ENCODE measurements at places on chromosomes 4 and X. TPM values are rescaled to one million over a fixed set of nuclear protein-coding genes. Genes with fewer than 3 reads are reported as not detected.

MUC7 gene
- total RNA-seq = not detected

MAGEB4 gene
- not detected for total RNA-seq

AREG gene
- total RNA-seq = 9.9 TPM

DDX53 gene
- not detected for total RNA-seq

FREM3 gene
- total RNA-seq = 0.12 TPM

C4orf46 gene
- total RNA-seq = 2.7 TPM

AADAT gene
- total RNA-seq = 2.4 TPM

CXorf49 gene
- total RNA-seq = not detected

BEX5 gene
- total RNA-seq = 41.1 TPM

PABPC1L2A gene
- not detected for total RNA-seq

CBLL2 gene
- not detected for total RNA-seq

TMEM156 gene
- total RNA-seq = 3.3 TPM

ARMCX2 gene
- 57.9 TPM for total RNA-seq

SSR4 gene
- total RNA-seq = 401 TPM

NSG1 gene
- total RNA-seq = 1.6 TPM

ZNF81 gene
- total RNA-seq = 10.4 TPM

CXCL8 gene
- total RNA-seq = 0.92 TPM

CENPVL1 gene
- total RNA-seq = 0.17 TPM

SHROOM2 gene
- total RNA-seq = 13.1 TPM

PAGE3 gene
- total RNA-seq = not detected

PFKFB1 gene
- 0.12 TPM for total RNA-seq

TRPC5OS gene
- 0.20 TPM for total RNA-seq

IL15 gene
- 6.6 TPM for total RNA-seq

DOK7 gene
- total RNA-seq = 7.4 TPM

USP17L28 gene
- not detected for total RNA-seq

S100G gene
- total RNA-seq = not detected

CXorf51B gene
- not detected for total RNA-seq

PDLIM3 gene
- total RNA-seq = 85.5 TPM

SPANXN3 gene
- not detected for total RNA-seq

SMIM31 gene
- total RNA-seq = 21.8 TPM

ZNF674 gene
- 4.7 TPM for total RNA-seq

KIAA1210 gene
- total RNA-seq = not detected

XAGE2 gene
- not detected for total RNA-seq

UGT2B11 gene
- 26.2 TPM for total RNA-seq

CXorf58 gene
- total RNA-seq = not detected

SRPK3 gene
- total RNA-seq = 5.8 TPM

HNRNPDL gene
- total RNA-seq = 158 TPM

PCSK1N gene
- 21.3 TPM for total RNA-seq

NALF2 gene
- 1.8 TPM for total RNA-seq

GPR173 gene
- 1.4 TPM for total RNA-seq

C4orf36 gene
- 0.89 TPM for total RNA-seq

APELA gene
- 0.09 TPM for total RNA-seq

ITGB1BP2 gene
- 7.0 TPM for total RNA-seq

PPP1R2C gene
- not detected for total RNA-seq

LRIT3 gene
- 0.23 TPM for total RNA-seq

GPM6B gene
- total RNA-seq = 6.8 TPM

TBX22 gene
- total RNA-seq = not detected

STK32B gene
- 4.1 TPM for total RNA-seq

SMARCA1 gene
- 28.8 TPM for total RNA-seq

OTC gene
- total RNA-seq = 4.1 TPM

SULT1E1 gene
- 0.29 TPM for total RNA-seq

NWD2 gene
- total RNA-seq = 0.09 TPM

Data from mucosa of gallbladder (tissue), 1 donor.